SK-N-MC (cell line): ENCODE measurements at places on chromosomes 12 and 14.

GRCh38 chr14:104082807-104083206 is 2.7 kb upstream of the ASPG start:
- no peak for DNase-seq

- no peak for DNase-seq
Measured at GRCh38 chr12:92457458-92458180, 245.2 kb upstream of the PLEKHG7 start.

- DNase-seq, result no peak
Measured at GRCh38 chr14:34262127-34262910, 199.7 kb downstream of the SPTSSA start.

DNA sequence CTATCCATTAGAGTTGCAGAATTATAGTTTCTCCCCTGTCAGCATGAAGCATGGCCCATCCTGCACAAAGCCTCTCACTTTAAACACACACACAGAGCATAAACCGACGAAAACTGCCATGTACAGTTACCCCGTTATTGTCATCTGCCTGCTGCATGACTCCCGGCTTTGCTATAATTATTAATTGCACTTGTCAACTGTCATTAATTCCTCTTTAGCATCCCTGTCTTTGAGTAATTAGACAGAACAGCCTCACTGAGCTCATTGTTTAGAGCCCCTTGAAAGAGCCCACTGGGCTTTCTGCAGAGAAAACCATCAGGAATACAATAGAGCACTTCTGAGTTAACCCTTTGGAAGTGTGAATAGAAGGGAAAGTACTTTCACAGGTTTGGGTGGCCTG is 307.2 kb upstream of the SOX5 start:
- no peak for DNase-seq

DNA sequence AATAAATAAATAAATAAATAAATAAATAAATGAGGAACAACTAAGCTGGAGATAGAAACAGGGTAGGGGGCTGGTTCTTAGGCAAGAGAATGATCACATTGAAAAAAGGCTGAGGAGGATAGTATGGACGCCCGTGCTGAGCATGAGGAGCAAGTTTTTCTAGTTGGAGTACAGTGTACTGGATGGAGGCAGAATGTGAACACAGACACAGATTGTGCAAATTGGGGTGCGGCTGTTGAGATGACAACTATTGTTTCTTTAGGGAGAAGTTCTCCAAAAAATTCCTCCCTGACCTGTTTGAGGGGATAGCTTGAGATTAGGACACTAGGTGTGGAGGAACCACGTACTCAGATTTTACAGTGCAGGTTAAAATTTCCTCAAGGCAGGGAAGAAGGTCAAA is 979 bp upstream of the BIN2 start:
- DNase-seq, result no peak
